Fibroblast of skin of right quadriceps (primary cell): ENCODE measurements at places on chromosomes 7 and 10.

DNA sequence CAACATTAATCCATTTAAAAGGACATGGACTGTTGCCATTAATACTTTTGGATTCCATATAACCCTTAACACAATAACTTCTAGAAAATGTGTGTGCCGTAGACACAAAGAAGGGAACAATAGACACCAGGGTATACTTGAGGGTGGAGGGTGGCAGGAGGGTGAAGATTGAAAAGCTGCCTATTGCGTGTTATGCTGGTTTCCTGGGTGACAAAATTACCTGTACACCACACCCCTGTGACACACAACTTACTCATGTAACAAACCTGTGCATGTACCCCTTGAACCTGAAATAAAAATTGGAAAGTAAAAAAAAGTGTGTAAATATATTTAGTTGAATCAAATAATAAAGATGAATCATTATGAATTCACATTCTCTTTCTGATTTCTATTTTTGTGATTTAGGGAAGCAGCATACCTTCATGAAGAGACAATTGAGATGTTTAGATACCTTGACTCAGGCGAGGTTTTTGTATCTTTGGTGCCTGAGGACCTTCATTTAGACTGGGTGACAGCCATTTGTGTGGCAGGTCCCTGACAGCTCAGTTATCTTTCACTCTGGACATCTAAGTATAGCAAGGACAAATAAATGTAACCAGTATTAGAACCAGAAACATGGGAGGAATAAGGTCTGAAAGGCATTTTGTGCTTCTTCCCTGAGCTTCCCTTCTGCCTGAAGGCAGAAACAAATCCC lies 28.7 kb downstream of the GIMAP8 start:
- no peak for DNase-seq

- no peak for DNase-seq
These were observed 3.1 kb upstream of the TAS2R38 start for GRCh38 chr7:141976524-141977245.

DNA sequence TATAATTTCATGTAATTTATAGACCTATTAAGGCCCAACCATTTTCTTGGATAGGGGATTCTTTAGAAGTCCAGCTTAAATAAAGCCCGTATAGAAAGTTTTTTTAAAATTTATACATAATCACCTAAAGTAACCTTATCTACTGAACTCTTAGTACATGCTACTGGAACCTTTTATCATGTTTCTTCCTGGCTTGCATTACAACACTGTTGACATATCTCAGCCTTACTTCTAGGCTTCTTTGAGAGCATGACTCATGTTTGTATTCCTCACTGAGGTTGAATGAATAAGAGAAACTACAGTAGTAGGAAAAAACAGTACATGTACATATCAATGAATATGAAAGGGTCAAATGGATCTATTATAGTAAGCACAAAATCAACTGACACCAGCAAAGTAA lies 8.2 kb upstream of the MAGI2 start:
- peak; percentile 69 for DNase-seq

GRCh38 chr10:80199828-80200227 lies 5.5 kb downstream of the ANXA11 start:
- DNase-seq, result peak; percentile 32

GRCh38 chr7:103851357-103851756 lies 138.1 kb downstream of the RELN start:
- peak; percentile 6 for DNase-seq

GRCh38 chr10:91299999-91300575 lies 79.6 kb downstream of the PCGF5 start:
- no peak for DNase-seq
